ENCODE measurements at places on chromosomes 12 and 14.

DNA sequence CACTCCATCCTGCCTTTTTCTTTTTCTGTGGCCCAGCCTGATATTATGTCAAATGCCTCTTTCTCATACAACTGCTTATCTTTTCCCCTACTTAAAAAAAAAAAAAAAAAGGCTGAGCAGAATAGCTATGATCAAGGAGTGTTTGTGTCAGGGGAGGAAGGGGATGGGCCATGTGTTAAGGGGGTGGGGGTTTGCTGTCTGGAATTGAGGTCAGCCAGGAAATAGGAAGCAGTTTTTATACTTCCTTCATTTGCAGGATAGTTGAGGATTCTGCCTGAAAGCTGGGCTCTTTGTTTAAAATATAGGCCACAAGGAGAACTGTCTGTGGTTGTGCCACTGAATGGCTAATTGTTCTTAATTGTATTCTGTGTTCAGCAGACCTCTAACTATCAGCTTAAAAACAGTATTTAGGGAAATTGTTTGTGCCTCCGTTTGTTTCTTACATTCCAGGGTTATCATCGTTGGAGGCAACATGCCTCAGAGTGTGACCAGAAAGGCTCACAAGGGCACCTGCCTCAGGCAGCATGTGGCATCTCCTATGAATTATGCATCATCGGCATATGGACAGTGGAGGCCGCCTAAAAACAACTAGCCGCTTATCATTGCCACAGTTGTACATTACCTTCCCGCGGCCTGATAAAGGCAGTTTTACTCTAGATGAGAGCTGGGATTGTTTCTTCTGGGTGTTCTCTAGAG, 96.0 kb downstream of the SRGAP1 start:
- peak; percentile 8 for DNase-seq

DNA sequence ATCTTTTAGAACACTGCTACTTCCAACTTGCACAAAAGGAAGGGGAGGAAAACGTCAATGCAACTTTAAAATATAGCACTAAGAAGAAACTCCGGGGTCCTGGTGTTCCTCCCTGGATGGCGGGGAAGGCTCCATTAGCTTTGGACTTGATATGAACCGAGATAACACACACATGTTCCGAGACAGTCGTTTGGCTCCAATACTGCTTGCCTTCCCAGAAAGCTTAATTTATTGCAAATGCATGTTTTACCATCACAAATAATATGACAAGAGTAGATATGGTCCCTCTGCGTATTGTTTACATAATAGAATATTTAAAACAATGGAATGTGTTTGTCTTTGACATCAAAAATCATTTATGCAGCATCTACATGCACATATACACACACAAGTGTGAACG, 87.6 kb upstream of the CLMN start:
- DNase-seq: no peak

GRCh38 chr14:30317729-30318128, 241.2 kb upstream of the G2E3 start:
- DNase-seq: no peak

- no peak for DNase-seq
Observed at GRCh38 chr12:66495709-66496108, 183.2 kb downstream of the GRIP1 start.

GRCh38 chr12:53005215-53005985, 856 bp upstream of the EIF4B start:
- peak; percentile 52 for DNase-seq
